Cardiac atrium fibroblast (primary cell): ENCODE measurements at places on chromosomes 5 and 9. TPM values are rescaled to one million over a fixed set of nuclear protein-coding genes. Genes with fewer than 3 reads are reported as not detected.

Gene SHOC1
- not detected in 2 replicates for total RNA-seq

Gene MAMDC2
- 2.0 and 8.7 TPM in 2 replicates for total RNA-seq

Gene TMEM161B
- 8.8 and 10.4 TPM in 2 replicates for total RNA-seq

Gene CATSPER3
- total RNA-seq, result not detected in 2 replicates

Gene PSIP1
- 11.8 and 14.6 TPM in 2 replicates for total RNA-seq

Gene LCN15
- not detected in 2 replicates for total RNA-seq

Gene SHC3
- total RNA-seq, result 7.8 and 25.1 TPM in 2 replicates

Gene DOCK8
- 0.32 and 0.36 TPM in 2 replicates for total RNA-seq

Gene GARIN3
- total RNA-seq, result not detected in 2 replicates

Gene CCNI2
- total RNA-seq, result not detected in 2 replicates

Gene TSSK1B
- 0.97 TPM in 1 of 2 replicates, not detected in the other for total RNA-seq

Gene TEX48
- total RNA-seq, result not detected in 2 replicates

Gene CEP72
- 1.5 and 2.5 TPM in 2 replicates for total RNA-seq

Gene OLFML2A
- 0.49 and 0.90 TPM in 2 replicates for total RNA-seq

Gene GARNL3
- 0.81 and 3.2 TPM in 2 replicates for total RNA-seq

Gene CAVIN4
- 0.18 TPM in 1 of 2 replicates, not detected in the other for total RNA-seq

Gene TRIM36
- total RNA-seq, result 0.32 TPM in 1 of 2 replicates, not detected in the other

Gene SPINK6
- not detected in 2 replicates for total RNA-seq
